Activated naive CD8-positive, alpha-beta T cell treated with anti-CD3 and anti-CD28 coated beads, Interleukin-2, amount 10 ng/mL, durations not matched to agents 7 days and 5 days (primary cell): ENCODE measurements at places on chromosomes 3 and 15.

DNA sequence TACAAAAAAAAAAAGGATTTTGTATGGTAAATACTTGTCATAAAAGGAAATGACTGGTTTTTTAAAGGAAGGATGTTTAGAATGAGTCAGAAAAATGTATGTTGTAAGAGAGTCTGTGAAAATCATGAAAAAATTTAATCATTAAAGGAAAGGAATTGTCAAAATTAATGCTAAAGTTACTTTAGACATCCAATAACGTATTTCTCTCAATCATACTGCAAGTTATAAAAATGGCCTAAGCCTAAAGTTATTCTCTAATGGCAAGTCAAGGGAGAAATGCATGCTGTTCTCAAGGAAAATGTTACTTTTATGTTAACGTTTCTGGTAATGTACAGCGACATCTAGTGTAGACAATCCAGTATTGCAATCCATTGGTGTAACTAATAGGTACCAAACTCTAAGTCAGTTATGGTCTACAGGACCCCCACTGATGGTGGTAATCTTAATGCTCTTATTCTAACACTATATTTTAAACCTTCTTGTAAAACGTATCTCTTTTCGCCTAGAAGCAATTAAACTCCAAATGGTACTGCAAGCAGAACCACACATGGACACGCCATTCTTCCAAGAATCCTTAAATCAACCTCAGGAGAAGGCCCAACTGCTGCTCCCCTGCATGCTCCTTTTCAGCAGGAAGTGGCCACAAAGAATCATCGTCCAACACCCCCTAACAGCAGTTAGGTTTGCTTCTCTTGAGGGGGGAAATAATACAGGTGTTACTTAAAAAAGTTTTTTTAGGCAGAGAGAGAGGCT lies 35.2 kb downstream of the NCEH1 start:
- DNase-seq = no peak

DNA sequence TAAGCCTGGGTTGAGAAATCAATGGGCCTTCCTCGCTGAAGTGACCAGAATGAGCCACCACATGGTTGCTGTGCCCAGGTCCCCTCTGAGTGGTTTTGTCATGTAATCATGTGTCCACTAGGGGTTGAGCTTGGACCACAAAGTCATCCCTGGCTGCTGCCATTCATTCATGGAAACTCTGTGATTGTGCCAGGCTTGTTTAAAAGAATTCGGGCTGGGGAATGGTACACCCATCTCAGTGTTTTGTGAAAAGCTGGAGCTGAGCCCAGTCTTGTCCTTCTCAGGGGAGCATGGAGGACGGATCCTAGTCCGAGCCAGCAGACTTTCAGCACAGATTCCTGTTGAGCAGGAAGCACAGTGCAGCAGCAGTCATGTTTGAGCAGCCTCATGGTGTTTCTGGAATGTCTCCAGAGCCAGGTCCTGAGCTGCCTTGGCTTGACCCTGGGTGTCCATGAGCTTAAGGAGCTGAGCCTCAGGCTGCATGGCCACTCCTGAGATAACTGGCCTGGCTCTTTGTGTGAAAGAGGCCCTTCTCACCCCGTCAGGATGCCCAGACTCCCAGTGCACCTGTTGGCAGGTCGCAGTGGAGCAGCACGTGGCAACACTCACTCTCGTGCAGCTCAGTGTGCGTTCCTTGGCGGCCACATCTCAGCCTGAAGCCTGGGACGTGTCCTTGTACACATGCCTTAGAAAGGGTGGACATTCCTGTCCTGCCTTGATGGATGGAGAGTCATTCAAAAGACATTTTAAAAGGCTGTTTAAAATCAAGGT lies 260.3 kb upstream of the TPM1 start:
- no peak for DNase-seq

- DNase-seq = no peak
These were observed 17.6 kb downstream of the ZNF80 start for GRCh38 chr3:114219741-114220140.

DNA sequence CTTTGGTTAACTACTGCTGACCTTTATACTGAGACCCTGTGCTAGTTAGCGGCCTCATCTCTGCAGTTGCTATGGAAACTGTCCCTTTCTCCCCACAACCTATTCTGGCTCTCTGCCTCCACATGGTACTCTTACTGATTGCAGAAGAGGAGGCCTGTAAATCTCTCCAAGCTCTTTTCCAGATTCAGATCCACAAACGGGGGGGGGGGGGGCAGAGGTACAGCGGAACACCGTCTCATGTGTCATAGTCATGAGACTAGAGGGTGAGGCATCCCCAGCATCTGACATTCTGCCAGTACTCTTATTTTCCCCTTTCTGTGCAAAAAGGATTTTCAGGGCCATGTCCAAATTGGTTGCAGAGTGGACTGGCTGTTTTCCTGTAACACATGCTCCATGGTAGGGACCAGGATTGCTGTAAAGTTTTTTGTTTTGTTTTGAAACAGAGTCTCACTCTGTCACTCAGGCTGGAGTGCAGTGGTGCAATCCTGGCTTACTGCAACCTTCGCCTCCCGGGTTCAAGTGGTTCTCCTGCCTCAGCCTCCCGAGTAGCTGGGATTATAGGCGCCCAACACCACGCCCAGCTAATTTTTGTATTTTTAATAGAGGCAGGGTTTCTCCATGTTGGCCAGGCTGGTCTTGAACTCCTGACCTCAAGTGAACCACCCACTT lies 8.3 kb upstream of the MAP1A start:
- DNase-seq = no peak

DNA sequence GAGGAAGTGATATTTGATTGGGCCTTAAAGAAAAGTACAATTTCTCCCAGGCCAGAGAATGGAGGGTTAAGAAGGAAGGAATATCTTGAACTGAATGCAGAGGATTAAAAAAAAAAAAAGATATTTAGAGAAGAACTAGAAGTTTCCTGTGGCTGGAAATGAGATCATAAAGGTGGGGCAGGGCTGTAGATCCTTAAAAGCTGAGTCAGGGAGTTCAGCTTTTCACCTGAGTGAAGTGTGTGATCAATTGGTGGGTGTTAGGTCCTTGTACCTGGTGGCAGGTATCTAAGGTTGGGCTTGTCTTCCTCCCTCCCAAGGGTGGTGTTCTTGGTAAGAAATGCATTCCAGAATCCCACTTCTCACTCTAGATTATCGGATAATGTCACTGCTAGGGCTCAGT lies 11.8 kb downstream of the CEMIP start:
- no peak for DNase-seq

DNA sequence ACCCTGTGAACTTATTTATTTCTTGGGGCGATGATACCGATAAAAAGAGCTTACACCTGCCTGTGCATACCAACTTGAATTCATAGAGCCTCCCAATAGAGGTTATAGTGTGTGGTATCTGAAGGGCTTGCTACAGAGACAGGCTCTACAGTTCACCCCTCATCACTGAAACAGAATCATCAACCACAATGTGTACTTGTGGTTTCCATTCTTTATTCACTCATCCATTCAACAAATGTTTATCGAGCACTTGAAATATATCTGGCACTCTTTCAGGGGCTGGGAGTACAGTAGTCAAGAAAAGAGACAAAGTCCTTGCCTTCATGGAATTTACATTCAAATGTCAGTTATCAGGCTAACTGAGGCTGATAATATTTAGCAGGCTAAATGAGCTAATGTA lies 134.4 kb upstream of the SKOR1 start:
- DNase-seq = no peak

DNA sequence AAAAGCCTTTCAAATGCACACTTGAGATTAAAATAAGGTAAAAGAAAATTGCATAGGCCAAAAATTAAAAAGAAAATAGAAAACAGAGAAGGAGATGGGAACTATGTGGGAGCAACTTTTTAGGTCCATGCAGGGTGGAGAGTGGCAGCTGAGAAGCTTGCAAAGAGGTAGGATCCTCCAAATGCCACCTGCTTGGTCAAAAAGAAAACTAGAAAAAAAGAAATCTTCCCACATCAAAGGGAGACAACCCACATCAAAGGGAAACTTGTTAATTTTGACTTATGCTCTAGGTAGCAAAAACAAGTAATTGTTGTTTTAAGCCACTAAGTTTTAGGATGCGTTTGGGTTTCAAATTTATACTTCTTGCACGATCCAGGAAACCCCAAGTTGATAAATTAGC lies 342.9 kb downstream of the IL20RB start:
- DNase-seq = no peak

GRCh38 chr15:66844747-66845145 lies 142.7 kb downstream of the SMAD6 start:
- DNase-seq = no peak

DNA sequence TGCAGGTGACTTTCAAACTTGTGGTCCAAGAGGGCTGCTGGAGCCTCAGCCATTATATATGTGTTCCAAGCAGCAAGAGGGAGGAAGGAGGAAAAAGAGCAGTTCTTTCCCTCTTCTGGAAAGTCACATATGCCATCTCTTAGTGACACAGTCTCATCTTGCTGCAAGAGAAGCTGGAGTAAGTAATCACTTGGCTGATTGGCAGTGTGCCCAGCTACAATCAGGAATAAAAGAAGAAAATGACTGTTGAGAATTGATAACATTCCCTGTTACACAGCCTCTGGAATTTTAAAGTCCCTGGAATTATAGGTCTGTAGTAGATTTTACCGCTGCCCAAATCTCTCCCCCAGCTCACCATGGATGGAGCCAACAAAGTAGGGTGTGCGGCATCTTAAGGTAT lies 31.4 kb upstream of the LYZL4 start:
- DNase-seq = no peak

DNA sequence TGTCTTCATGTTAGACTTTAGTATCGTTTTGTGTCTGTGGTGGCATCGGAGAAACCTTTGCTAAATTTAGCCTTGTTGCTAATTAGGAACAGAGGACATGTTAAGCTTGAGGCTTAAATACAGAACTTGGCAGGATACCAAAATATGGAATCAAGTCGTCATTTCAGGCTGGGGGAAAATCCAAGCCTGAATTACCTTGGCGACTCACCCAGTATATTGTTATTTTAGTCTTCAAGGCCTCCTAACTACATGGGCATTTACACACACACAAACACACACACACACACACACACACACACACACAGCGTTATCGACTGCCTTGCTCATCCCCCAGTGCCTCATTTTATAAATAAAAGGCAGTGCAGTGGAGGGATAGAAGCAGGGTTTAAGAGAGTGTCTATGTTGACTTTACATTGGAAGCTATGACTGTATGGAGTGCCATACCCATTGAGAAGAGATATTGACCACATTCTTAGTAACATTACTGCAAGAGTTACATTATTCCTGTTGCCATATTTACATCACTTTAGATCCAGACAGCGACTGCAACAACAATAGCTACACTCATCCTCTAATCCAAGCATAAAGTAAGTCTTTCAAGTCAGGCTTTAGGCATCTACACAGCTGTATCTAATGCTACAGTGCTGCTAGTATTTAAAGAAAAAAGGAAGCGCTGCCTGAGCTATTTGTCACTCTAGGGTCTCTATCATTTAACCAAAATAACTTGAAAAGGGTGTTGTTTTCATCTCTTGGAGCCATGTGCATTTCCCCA lies 210.8 kb upstream of the SEMA6D start:
- DNase-seq = no peak

DNA sequence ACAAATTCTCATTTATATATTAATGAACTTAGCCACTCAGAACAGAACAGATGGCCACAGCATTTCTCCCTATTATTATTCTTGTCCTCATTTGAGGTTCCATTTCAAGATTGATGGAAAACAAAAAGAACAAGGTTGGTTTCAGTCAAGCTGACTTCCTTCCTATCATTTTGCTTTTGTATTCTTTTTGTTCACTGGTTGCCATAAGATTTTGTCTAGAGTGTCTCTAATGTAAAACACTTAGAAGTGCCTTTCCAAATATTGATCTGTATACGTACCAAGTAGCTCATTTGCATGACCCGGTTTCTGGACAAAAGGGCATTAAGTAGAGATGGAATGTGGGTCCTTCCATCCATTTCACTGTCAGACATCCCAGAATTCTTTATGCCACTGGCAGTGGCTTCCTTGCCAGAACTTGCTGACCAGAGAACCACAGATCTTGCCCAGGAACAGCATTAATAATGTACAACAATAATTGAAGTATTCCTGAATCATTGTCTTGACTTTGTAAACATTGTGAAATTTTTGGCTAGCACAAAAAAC lies 63.8 kb downstream of the PEX5L start:
- no peak for DNase-seq

GRCh38 chr3:138625707-138626365 lies 17.3 kb downstream of the FAIM start:
- DNase-seq = no peak

- DNase-seq = no peak
These were observed 12.1 kb downstream of the ARPP21 start for GRCh38 chr3:35651426-35651825.

DNA sequence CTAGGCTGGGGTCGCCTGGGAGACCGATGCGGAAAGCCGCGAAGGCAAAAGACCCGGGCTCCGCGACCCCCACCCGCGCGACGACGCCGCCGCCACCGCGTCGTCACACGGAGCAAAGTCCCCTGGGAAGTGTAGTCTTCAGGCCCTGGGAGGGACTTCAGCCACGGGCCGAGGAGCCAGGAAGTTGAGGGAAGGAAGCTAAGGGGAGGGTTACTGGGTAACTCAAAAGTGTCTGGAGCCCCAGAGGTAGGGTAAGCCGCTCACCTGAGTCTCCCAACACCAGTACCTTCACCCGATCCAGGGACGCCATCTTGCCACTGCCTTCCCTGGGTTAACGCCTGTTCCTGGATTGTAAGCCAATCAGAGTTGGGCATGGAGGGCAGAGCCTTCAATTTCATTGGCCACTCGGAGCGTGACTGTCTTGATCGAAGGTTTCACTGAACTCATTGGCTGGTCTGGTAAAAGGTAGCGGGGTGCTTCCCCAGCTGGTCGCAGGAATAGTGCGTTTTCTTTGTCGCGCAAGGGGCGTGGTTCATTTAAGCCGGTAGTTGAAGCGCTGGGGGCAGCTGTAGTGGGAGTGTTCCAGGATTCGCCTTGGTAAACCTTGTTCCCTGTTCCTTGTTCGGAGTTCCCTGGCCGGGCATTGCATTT lies at the start of the genes GTF2E1 and RABL3:
GTF2E1 (plus strand) TSS at position 547 of the 651 bp plus-strand sequence. CDS start 7,809 bp downstream, outside the sequence.
RABL3 (minus strand) TSS at position 319 of the 651 bp plus-strand sequence; CDS start at position 310, 9 bp downstream.
- DNase-seq = peak; percentile 89

DNA sequence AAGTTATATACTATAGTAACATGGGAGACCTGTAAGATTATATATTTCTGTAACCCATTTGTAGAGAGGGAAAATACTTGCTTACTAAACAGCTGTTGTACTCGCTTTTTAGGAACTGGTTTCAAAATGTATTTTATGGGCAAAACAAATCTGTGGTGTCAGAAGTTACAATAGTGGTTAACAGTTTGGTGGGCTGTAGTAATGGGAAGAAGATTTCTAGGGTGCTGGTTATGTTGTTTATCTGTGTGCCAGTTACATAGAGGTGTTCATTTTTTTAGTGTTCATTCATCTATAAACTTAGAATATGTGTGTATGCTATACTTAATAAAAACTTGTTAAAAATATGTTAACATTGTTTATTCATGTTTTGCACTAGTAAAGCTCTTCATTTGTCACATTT lies 42.1 kb downstream of the RNF111 start:
- no peak for DNase-seq
